Esophagus muscularis mucosa (tissue), 4 donors: ENCODE measurements at places on chromosomes 3 and 15. TPM values are rescaled to one million over a fixed set of nuclear protein-coding genes. Genes with fewer than 3 reads are reported as not detected.

The SNTN gene
- total RNA-seq: not detected

DNA sequence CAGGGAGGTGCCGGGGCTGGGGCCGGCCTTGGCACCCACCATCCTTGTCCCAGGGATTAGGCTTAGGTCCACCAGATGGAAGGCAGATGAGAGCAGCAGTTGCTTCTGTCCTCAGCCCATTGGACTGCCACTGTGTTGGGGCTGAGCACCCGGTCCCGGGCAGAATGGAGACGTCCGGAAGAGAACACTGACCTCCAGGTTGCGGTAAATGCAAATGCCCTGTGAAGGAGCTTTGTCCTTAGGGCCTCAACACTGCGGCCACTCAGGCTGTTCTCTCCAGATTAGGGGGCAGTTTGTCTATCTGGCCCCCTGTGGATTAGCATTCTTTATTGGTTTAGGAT, at the start of gene SERINC4:
Gene SERINC4, minus strand, starts transcription at position 276 of the 341 bp plus-strand sequence. Its CDS starts 234 bp downstream, at position 42.
- H3K4me1 ChIP-seq: peaks cover 60% of the 10 kb centered on the region
- peaks cover 83% of the 10 kb centered on the region for H3K36me3 ChIP-seq
- peak within 1 kb of the TSS; percentile 65 for H3K4me3 ChIP-seq
- H3K27ac ChIP-seq: peak within 1 kb of the TSS; percentile 92

GRCh38 chr3:55702822-55703221, 215.7 kb upstream of the WNT5A start:
- no peaks in the 10 kb centered on the region for H3K36me3 ChIP-seq
- no peak for DNase-seq
- peaks cover 13% of the 10 kb centered on the region for H3K4me1 ChIP-seq
- no peaks in the 10 kb centered on the region for H3K27me3 ChIP-seq
- no peak overlapping the region for H3K27ac ChIP-seq

DNA sequence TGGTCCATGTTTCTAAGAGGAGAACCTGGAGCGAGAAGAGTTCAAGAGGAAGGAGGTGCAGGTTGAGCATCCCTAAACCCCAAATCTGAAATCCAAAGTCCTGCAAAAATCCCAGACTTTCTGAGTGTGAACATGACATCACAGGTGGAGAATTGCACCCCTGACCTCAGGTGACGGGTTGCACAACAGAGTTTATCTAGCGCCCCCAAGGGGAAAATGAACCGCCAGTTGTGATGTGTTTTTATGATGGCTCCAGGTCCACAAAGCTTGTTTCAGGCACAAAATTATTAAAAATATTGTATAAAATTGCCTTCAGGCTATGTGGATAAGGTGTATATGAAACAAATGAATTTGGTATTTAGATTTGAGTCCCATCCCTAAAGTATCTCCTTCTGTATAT, 420.0 kb downstream of the GABRB3 start:
- no peak overlapping the region for H3K4me3 ChIP-seq
- no peaks in the 10 kb centered on the region for H3K27me3 ChIP-seq
- no peak overlapping the region for H3K27ac ChIP-seq
- no peaks in the 10 kb centered on the region for H3K4me1 ChIP-seq
- DNase-seq: no peak
- no peaks in the 10 kb centered on the region for H3K36me3 ChIP-seq

- H3K27ac ChIP-seq: no peak overlapping the region
- H3K4me1 ChIP-seq: no peaks in the 10 kb centered on the region
- no peaks in the 10 kb centered on the region for H3K36me3 ChIP-seq
- peak; percentile 68 for DNase-seq
These were observed 88.1 kb downstream of the RTP4 start for GRCh38 chr3:187456250-187456649.

DNA sequence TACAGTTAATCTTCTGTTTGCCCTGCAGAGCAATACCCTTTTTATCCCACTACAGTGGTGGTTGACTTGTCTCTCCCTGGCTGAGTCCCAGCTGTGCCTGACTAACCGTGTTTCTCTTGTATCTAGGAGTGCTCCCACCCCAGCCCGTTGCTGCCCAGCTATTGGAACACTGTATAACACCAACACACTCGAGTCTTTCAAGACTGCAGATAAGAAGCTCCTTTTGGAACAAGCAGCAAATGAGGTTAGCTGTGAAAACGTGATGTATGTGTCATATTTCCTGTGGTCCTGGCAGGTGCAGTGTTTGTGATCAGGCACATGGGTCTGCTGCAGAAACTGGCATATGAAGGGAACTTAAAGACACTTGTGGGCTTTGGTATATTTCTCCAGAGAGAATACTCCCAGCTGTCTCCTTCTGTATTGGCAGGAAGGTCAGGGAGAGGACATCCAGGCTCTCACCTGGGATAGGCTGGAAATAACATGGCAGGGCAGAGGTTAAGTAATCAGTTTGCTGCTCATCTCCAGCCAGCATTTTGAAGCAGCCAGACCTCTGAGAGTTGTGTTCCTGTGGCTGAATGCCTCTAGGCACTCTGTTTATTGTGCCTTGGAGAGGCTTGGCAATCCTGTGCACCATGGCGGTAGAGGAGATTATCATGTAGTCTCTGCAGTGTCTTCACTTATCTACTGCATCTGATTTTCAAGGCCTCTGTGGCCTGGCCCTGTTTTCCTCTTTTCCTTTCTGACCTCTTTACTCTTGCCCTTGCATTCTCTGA, 34.8 kb downstream of the ATG7 start:
- DNase-seq: no peak
- H3K27ac ChIP-seq: peak overlapping the region; percentile 35
- H3K36me3 ChIP-seq: peaks cover 42% of the 10 kb centered on the region
- no peaks in the 10 kb centered on the region for H3K4me1 ChIP-seq

- H3K27ac ChIP-seq: no peak overlapping the region
- no peaks in the 10 kb centered on the region for H3K36me3 ChIP-seq
- H3K27me3 ChIP-seq: no peaks in the 10 kb centered on the region
- no peak for DNase-seq
- no peaks in the 10 kb centered on the region for H3K4me1 ChIP-seq
These were observed 22.0 kb downstream of the COL6A6 start for GRCh38 chr3:130539005-130539404.

DNA sequence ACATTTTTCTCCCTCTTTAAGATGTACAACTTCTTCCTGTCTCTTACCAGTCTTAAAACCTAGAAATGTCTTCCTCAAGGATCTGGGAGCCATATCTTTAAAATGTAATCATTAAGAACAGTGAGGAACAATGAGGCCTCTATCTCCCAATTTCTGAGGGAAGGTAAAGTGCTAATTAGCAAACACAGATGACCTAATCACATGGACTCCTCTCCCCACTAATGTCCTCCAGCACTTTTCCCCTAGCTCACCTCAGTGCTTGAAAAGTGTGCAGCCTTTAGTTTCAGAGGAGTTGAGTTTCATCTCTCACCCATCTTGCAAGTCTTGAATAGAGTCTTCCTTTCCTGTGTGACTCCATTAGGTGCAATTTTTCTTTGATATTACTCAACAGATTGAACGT, 771.0 kb downstream of the PDCD6IP start:
- no peak overlapping the region for H3K4me3 ChIP-seq
- H3K36me3 ChIP-seq: no peaks in the 10 kb centered on the region
- no peak for DNase-seq
- no peaks in the 10 kb centered on the region for H3K4me1 ChIP-seq

- H3K27me3 ChIP-seq: no peaks in the 10 kb centered on the region
- DNase-seq: no peak
- peak overlapping the region; percentile 97 for H3K27ac ChIP-seq
These were observed 7.1 kb downstream of the AMOTL2 start for GRCh38 chr3:134366928-134367811.

DNA sequence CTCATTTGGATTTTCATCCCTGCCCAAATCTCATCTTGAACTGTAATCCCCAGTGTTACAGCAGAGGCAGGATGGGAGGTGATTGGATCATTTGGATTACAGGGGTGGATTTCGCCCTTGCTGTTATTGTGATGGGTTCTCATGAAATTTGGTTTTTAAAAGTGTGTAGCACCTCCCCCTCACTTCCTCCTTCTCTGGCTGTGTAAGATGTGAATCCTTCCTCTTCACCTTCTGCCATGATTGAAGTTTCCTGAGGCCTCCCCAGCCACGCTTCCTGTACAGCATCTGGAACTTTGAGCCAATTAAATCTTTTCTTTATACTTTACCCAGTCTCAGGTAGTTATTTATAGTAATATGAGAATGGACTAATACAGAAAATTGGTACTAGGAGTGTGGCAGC, 316.8 kb downstream of the PLCL2 start:
- H3K36me3 ChIP-seq: peaks cover 18% of the 10 kb centered on the region
- no peaks in the 10 kb centered on the region for H3K27me3 ChIP-seq
- no peak overlapping the region for H3K27ac ChIP-seq
- no peak overlapping the region for H3K4me3 ChIP-seq
- no peaks in the 10 kb centered on the region for H3K4me1 ChIP-seq

The KIF23 gene
- 5.9 TPM for total RNA-seq

The MRAS gene
- total RNA-seq: 42.4 TPM

- no peak overlapping the region for H3K27ac ChIP-seq
- peaks cover 13% of the 10 kb centered on the region for H3K4me1 ChIP-seq
- DNase-seq: peak; percentile 55
- H3K27me3 ChIP-seq: no peaks in the 10 kb centered on the region
These were observed 139.0 kb downstream of the CHDH start for GRCh38 chr3:53707222-53707621.

The ACKR2 gene
- total RNA-seq: 2.5 TPM
